ENCODE measurements at places on chromosomes 5 and 9. TPM values are rescaled to one million over a fixed set of nuclear protein-coding genes. Genes with fewer than 3 reads are reported as not detected.

DNA sequence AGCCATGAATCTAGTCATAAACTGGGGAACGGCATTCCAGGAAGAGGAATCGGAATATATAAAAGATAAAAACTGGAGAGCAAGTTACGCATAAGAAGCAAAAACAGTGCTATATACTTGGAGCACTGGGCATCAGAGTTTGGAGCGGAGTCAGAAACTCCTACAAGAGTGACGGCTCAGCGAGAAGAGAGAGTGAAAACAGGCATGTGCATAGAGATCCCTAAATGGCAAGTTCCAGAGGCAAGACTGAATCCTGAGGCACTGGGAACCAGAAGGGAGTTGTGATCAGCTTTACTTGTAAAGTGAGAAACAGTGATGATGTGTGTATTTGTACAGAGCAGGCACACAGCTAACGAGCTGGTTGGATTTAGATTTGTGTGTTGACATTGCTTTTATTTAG, 514.4 kb upstream of the TNC start:
- no peak overlapping the region for H3K4me3 ChIP-seq
- H3K27me3 ChIP-seq, result peaks cover 9% of the 10 kb centered on the region
- no peaks in the 10 kb centered on the region for H3K36me3 ChIP-seq
- no peak overlapping the region for H3K27ac ChIP-seq
- no peak for DNase-seq

DNA sequence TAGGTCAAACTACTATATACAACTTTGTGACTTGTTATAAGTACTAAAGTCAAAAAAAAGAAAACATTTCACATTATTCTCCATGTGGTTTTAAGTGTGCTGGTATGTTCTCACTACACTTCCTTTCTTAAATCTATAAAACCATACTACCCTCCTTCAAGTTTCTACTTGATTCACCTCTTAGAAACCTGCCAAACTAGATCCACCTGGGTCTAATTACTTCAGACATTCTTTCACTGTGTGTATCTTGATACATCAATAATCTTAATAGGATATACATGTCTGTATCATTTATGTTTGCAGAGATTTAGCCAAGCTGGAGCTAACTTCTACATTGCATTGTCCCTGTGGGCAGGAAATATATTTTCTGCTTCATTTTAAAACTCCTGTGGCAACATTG, 1012.6 kb downstream of the EFNA5 start:
- no peak overlapping the region for H3K27ac ChIP-seq
- DNase-seq, result no peak
- H3K27me3 ChIP-seq, result no peaks in the 10 kb centered on the region
- H3K4me3 ChIP-seq, result no peak overlapping the region
- no peaks in the 10 kb centered on the region for H3K4me1 ChIP-seq

DNA sequence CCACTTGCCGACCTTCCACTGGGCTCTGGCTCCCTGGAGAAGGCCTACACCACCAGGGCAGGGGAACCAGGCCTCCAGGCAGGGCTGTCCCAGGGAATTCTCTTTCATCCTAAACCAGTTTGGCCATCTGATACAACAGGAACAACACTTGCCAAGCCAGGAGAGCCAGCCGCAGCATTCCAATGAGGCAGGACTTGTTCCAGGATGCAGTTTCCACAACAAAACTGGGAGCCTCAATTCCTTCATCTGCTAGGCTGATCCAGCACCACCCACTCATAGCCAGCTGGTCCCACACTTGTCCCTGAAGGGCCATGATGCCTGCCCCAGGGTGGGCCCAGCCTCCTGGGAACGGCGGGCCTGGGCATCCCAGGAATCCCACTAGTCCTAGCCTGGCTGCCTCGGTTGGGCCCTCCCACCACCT, 26.0 kb downstream of the BICD2 start:
- no peaks in the 10 kb centered on the region for H3K27me3 ChIP-seq
- H3K36me3 ChIP-seq, result no peaks in the 10 kb centered on the region
- H3K4me3 ChIP-seq, result no peak overlapping the region
- peak; percentile 34 for DNase-seq

Gene CBY3
- 0.99 TPM for total RNA-seq

Gene LRRC14B
- not detected for total RNA-seq

Measured in naive thymus-derived CD8-positive, alpha-beta T cell (primary cell).